ENCODE measurements at places on chromosomes 12 and 14. TPM values are rescaled to one million over a fixed set of nuclear protein-coding genes. Genes with fewer than 3 reads are reported as not detected.

ARHGEF40 gene
- total RNA-seq = 53.1 TPM

B4GALNT3 gene
- 20.3 TPM for total RNA-seq

ZBTB25 gene
- 11.5 TPM for total RNA-seq

USP5 gene
- total RNA-seq = 159 TPM

TAS2R13 gene
- total RNA-seq = not detected

HOXC6 gene
- not detected for total RNA-seq

KLRC1 gene
- total RNA-seq = not detected

PTGR2 gene
- 17.5 TPM for total RNA-seq

NUAK1 gene
- 18.9 TPM for total RNA-seq

ACOT4 gene
- total RNA-seq = 0.80 TPM

RILPL2 gene
- 1.1 TPM for total RNA-seq

DNA sequence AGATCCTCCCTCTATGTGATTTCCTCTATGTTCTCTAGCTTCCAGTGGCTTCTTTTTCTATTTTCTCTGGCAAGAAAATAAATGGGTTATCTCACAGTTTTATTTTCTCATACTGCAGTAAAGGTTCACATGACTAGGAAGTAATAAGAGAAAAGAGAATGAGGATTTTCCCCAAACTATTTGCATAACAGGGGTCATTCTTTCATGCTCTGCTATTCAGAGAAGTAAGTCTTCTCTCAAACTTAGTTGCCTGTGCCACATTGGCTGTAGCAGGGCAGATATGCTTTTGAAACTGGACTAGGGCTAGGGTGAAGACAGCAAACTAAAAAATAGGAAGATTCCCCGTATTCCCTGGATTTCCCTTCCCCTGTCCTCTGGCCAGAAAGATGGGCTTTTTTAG is 57.4 kb downstream of the ACSM4 start:
- no peak for DNase-seq

- DNase-seq = no peak
Measured at GRCh38 chr12:76810671-76811419, 46.9 kb downstream of the ZDHHC17 start.

- DNase-seq = no peak
Measured at GRCh38 chr12:126067626-126068329, 1002.5 kb downstream of the AACS start.

DNA sequence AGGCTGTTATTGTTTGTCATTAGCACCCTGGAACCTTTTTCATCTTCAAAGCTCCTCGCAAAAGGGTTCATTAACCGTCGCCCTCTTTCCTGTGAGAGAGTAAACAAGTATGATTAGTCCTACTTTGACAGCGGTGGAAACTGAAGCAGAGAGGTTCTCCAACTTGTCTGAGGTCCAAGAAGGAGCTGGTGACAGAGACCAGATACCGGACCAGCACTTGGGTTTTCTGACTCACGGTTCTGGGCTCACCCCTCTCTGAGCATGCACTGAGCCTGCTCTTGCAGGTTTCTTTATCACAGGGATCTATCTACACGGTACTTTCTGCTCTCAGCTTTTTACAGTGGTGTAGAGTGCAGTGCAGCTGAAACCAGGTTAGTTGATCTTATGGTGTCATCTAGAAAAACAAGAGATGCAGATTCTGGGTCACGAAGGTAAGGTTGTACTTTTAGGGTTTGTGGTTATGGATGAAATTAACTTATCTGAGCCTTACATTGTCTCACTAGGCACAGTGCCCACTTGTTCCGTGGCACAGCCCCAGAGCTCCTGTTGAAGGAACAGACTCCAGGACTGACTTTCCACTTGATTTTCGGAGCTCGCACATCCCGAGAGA is 62.1 kb downstream of the PPP2R5C start:
- no peak for DNase-seq

- DNase-seq = no peak
Measured at GRCh38 chr14:100305324-100306100, 732 bp downstream of the SLC25A29 start.

DNA sequence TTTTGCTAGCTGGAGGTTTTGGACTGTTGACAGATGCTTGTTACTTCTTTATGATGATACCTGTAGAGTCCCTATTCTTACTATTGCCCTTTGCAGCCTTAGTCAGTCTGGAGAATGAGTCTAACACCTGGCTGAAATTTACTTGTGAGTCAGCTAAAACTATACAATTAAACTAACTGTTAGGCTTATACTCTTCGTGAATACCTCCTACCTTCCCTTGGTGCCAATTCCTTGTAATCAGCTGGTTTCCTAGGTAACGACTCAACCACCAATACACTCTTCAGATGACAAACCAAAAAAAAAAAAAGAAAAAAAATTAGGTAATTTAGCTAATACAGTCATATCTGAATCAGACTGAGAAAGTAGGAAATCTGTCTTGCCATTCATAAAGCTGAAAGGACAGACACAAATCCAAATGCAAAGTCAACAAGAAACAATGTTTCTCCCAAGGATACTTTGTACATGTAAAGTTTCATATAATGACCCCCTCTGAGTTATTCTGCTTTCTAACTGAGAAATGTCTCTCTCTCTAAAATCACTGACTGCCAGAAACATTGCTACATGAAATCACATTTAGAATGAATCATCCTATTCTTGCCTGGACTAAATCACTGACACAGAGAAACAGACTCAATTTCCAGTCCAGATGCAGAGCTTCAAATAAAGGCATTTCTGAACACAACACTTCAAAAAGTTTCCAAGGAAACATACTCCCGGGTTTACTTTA is 56.5 kb upstream of the CDKL1 start:
- DNase-seq = no peak

- no peak for DNase-seq
Measured at GRCh38 chr12:88882662-88883061, 302.4 kb upstream of the KITLG start.

DNA sequence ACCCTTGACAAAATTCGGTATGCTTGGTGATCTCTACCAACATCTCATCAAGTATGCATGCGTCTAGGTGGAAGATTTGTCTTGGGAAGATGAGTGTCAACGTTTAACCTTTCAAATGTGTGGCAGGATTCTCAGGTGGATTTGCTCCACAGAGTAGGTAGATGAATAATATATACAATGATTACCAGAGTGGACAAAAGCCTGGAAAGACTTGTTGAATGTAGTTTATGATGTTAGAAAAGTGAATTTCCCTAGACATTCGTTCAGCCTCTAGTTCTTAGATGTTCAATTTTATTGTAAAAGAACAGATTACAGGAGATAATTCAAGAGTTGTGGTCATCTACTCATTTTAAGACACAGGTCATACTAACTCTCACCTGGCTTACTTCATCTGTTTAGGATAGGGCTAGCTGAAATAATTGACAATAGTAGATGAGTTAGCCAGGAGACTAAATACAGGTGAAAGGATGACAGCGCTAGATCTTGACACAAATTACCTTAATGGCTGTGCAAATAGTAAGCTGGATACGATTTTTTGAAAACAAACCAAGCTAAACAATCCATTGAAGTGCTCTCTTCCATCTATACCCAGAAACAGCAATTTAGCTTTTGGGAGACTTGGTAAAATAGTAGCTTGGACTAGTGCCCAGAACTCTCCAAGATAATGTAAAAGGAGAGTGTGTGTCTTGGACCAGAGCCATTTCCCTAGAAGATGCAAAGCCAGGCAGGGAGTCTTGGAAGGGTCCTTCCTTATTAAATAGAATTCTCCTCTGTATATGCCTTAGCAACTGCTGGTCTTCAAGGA is 168.0 kb downstream of the DACT1 start:
- DNase-seq = no peak

DNA sequence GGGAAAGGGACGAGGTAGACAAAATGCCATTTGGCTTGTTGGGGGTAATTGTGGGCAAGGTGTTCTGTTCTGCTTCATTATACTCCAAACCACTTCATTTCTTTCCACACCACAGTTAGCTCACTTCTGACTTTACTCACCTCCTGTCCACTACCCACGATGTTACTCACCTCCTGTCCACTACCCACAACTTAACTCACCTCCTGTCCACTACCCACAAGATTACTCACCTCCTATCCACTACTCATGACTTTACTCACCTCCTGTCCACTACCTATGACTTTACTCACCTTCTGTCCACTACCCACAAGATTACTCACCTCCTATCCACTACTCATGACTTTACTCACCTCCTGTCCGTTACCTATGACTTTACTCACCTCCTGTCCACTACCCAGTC is 10.1 kb upstream of the TWF1 start:
- no peak for DNase-seq

- no peak for DNase-seq
Measured at GRCh38 chr14:50379563-50379962, 17.1 kb downstream of the CDKL1 start.

DNA sequence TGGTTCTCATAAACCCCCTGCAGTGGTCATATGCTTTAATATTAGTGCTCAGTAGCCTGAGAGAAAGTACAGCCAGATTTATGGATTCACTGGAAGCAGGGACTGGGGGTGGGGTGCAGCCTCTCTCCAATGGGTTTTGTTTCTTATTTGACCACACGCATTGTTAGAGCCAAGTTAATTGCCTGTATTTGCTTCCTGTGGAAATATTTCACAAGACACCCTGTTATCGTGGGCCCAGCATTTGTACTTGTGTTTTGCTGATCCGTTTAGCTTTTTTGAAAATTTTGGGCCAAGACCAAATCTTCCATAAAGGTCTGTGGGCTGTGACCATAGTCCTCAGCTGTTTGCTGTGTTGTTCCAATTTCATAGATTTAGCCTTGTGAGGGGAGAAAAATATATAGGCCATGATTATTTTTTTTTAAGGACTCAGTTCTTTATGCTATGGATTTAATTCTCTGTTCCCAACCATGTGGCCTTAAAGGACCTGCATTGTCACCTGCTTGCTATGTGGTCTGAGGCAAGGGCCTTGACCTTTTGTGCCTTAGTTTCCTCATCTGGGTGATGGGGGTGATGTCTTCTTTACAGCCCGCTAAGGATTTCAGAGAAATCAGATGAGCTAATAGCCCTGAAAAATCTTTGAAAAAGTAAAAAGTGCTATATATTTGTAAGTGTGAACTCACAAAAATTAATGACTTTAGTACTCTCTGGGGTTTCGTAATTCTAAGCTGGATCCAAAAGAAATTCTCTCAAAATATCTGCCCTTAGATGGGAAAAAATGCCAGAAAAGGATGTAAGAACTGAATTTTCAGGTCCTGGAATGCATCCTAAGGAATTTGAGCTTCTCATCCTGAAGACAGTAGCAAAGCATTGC is 370.2 kb downstream of the DPF3 start:
- no peak for DNase-seq

- DNase-seq = no peak
Measured at GRCh38 chr12:105083031-105083430, 1.2 kb downstream of the ALDH1L2 start.

- DNase-seq = peak; percentile 26
Measured at GRCh38 chr14:101219896-101220703, 316.6 kb upstream of the RTL1 start.

DNA sequence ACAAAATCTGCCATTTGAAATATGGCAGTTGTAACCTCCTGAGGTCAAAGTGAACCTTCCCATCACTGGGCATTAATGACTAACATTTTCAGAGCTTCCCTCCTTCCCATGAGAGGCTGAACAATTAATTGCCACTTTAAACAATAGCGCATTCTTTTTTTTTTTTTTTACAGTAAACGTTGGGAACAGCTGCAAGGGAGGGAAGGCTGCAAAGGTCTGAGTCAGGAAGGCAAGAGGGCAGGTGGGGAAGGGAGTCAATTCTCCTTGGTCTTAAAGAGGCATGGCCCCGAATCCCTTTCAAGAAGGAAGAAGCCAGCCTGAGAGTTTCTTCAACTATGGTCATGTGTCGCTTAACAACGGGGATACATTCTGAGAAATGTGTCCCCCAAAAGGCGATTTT is 41.0 kb upstream of the PLEKHG3 start:
- no peak for DNase-seq

GRCh38 chr12:110546339-110546738 is 36.8 kb downstream of the PPTC7 start:
- DNase-seq = no peak

- DNase-seq = no peak
Measured at GRCh38 chr14:56172571-56172971, 54.4 kb downstream of the PELI2 start.

DNA sequence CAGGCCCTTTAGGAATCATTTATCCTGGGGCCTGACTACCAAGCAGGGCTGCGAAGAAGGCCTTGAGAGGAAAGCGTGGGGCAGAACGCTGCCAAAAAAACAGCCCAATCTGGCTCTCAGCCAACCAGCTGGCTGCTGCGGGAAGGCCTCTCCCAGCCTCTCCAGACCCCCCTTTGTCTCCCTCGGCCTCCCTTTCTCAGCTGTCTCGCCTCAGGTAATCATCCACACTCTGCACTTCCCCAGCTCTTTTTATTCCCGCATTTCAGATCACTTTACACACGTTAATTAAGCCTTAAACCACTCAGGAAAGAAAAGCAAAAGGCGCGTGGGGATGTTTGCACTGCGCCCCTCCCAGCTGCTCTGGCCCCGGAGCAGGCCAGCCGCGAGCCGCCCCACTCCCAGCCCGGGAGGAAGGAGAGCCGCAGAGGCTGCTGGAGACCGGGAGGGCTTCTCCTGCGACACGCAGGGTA is 208.2 kb upstream of the FOXN3 start:
- no peak for DNase-seq

DNA sequence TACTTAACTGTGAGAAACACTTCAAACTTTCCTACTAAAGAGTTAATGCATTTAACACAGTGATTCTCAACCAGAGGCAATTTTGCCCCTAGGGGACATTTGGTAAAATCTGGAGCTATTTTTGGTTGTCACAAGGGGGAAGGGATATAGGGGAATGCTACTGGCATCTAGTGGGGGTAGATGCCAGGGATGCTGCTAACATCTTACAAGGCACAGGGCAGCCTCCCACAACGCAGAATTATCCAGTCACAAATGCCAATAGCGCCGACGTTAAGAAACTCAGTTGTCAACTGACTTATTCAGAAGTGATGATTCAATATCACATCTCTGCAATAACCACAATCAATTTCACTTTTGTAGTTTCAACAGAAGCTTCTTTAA is 2.0 kb downstream of the EEA1 start:
- no peak for DNase-seq

DNA sequence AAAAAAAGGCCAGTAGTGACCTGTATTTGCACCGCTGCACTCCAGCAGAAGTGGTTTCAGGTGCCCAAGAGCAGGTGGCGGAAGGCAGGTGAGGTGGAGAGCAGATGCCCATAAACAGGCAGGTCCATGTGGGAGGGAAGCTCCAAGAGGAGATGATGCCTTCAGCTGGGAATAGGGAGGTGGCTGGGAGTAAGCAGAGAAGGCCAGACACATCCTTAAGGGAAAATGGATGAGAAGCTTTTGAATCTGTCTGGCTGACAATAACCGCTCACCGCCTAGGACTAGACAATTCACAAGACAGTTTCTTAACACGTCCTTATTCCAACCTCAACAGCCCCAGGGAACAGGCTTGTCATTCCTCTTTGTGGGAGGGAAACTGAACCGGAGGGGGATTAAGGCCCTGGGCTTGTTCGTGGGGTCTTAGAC is 43.9 kb upstream of the PLEKHG6 start:
- DNase-seq = no peak

GRCh38 chr14:71591231-71591630 is 341.0 kb upstream of the RGS6 start:
- no peak for DNase-seq

- no peak for DNase-seq
Measured at GRCh38 chr12:117080661-117081144, 18.5 kb downstream of the TESC start.

- no peak for DNase-seq
Measured at GRCh38 chr12:108565976-108566375, 3.6 kb downstream of the ISCU start.

- DNase-seq = no peak
Measured at GRCh38 chr12:68310370-68310769, 21.8 kb downstream of the MDM1 start.
